HTR-8/SVneo (cell line): ENCODE measurements at places on chromosomes 11 and 22.

GRCh38 chr11:128551611-128552335 is 35.6 kb downstream of the ETS1 start:
- DNase-seq = no peak

DNA sequence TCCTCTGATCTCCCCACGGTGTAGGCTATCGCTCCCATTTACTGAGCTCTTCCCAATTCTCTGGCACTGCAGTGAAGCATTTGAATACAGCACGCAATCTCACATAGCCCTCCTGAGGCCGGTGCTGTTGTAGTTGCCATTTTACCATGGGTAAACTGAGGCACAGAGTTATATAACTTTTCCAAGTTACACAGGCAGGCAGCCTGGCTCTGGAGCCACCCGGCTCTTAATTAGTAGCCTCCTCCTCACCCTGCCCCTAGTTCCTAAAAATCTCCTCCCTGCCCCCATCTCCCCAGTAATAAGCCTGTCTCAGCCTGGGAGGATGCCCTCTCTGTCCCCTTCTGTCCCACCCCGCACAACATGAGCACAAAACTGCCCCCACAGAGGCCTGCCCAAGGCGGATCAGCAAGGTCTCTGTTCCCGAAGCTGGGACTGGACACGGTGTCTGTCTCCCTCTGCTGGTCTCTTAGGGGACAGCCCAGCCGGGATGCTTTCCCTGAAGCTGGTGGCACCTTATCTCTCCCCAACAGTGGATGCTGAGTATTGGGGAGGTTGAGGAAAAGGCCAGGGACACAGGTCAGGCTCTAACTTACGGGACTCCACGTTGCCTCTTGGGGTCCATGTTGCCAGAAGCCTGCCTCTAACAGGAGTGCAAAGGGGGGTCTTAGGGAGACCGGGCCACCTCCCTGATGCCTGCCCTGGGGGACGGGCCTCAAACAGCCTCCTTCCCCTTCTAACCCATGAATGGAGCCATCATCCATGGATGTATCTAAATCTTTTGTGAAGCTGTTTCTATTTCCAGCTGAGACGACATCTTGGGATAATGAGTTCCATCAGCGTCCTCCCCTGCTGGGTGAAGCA is 9.1 kb upstream of the CLCF1 start:
- DNase-seq = peak; percentile 85

DNA sequence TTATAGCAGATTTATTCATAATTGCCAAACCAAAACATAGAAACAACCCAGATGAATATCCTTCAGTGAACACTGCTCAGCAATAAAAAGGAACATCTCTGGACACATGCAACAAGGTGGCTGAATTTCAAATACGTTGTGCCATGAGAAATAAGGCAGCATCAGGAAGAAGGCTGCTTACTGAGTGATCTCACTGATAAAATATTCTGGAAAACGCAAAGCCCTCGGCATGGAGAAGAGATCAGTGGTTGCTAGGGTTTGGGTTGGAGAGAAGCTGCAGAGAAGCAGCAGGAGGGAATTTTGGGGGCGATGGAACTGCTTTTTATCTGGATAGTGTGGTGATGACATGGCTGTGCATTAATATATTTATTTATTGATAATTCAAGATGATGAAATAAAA is 11.0 kb upstream of the SHANK2 start:
- DNase-seq = no peak

DNA sequence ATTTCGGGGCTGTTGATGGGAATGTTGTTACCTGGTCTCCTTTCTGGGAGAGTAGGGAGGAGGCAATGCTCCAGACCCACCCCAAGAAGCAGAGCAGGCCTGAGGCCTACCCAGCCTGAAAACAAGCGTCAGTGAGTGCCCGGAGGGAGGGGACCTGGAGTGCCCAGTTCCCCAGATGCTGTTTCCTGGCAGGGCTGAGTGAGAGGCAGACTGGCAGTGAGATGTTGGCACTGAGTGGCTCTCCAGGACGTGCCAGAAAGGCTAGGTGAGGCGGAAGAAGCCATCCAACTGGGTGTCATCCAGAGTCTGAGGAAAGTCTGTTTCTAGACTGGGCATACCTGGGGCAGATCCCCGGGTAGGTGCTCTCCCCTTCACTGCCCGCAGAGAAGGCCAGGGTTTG is 1.3 kb downstream of the POU2F3 start:
- DNase-seq = no peak

- no peak for DNase-seq
These were observed at the start of gene SPI1 for GRCh38 chr11:47378010-47378835. SPI1 (minus strand) TSS chr11:47378547; CDS start chr11:47378353, 194 bp downstream.

GRCh38 chr11:63738720-63739360 is 29.7 kb downstream of the ZFTA start:
- DNase-seq = peak; percentile 67

- DNase-seq = no peak
These were observed 56.7 kb upstream of the CLPB start for GRCh38 chr11:72491001-72491400.

GRCh38 chr11:62545437-62546243 is 966 bp downstream of the AHNAK start:
- peak; percentile 85 for DNase-seq
